ENCODE measurements at places on chromosomes 2 and 18.

GRCh38 chr2:32738939-32739338, 111.1 kb downstream of the TTC27 start:
- no peak for DNase-seq

DNA sequence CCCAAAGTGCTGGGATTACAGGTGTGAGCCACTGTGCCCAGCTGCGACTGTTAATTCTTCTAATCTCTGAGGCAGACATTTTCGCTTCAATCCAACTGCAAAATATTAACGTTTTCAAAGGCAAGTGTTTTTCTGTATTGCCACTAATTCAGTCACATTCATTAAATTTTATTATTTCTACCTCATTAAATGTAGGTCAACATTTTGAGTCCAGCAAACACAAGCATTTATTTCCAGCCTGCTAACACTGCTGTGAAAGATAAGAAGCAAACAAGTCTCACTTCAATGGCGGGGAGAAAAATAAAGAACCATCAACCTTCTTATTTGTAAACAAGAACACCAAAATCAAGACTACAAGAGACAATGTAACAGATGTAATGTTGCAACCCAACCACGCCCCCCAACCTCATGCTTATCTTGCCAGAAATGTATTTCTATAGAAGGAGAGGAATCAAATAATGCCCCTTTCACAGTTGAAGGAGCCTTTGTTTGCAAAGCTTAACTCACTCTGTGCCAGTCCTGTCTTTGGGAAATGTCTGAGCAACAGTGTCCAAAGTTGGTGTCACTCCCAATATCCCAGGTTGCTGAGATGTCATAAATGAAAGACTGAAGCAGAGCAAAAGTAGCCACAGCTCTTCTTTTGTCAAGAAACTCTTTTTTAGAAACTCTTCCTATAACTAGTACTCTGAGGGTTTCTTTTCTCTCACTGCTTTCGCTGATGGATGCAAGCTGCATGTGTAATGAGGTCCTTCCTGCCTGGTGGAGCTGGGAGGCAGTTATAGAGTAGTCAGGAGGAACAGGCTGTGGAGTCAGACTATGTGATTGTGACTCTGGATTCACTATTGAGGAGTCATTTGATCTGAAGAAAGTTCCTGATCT, 8.6 kb downstream of the DOCK10 start:
- DNase-seq: no peak

DNA sequence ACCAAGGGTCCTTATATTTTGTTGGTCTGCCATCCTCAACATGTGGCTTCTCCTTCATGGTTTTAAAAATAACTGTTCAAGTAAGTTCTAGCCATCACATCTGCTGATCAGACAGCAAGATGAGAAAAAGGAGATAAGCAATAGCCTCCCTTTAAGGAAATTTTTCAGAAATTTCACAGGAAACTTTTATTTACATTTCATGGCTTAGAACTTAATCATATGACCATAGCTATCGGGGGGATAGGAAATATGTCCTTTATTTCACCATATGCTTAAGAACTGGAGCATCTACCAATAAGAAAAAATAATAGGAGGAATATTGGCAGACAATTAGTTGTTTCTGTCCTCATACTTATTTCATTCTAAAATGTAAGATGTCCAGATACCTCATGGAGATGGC, 16.2 kb downstream of the ATF2 start:
- DNase-seq: no peak

DNA sequence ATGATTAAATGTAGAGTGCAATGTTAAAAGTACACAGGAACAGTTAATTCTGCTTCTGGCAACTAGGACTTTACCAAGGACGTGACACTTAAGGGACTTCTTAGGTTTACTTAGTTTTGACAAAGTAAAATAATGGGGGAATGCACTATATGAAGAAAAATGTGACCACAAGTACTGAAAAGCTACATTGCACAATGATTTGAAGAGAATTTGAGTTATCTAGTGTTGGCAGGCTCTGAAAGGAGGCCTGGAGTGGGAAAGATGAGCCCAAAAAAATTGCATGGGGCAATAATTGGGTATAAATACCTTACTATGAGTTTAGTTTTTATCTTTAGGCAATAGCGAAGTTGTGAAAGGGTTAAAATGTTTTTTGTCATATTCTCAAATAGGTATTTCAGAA, 173.7 kb downstream of the DOK6 start:
- no peak for DNase-seq

DNA sequence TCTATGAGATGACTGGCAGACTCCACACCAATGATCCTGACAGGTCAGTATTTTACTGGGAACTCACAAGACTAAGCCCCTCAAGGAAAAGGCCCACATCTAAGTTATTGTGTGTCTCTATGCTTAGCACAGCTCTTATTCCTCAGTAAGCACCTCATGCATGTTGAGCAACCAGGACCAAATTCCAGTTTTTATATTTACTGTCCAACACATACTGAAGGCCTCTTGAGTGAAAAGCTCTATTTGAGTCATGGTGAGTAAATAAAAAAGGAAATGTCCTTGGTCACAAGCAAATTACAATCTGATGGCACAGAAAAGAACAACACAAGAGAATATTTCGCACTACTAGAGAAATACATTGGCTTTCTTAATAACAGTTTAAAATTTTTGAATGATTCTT, 87.9 kb upstream of the ETAA1 start:
- DNase-seq: no peak

All from ascending aorta (tissue), 2 donors.